ENCODE measurements at places on chromosomes 16 and 17. TPM values are rescaled to one million over a fixed set of nuclear protein-coding genes. Genes with fewer than 3 reads are reported as not detected.

Gene KRTAP1-5
- not detected for total RNA-seq

Gene SCNN1B
- 0.31 TPM for total RNA-seq

Gene STH
- total RNA-seq, result not detected

Gene ST6GALNAC2
- total RNA-seq, result 27.1 TPM

Gene PPM1E
- 0.92 TPM for total RNA-seq

Gene TOP2A
- total RNA-seq, result 4.3 TPM

Gene RND2
- 1.5 TPM for total RNA-seq

Gene TAT
- not detected for total RNA-seq

Gene CSH2
- total RNA-seq, result not detected

Gene KRT14
- total RNA-seq, result not detected

Gene RCVRN
- 0.32 TPM for total RNA-seq

Gene NOXO1
- total RNA-seq, result not detected

Gene FNDC8
- not detected for total RNA-seq

Gene TP53TG3C
- total RNA-seq, result not detected

Gene PDE6G
- not detected for total RNA-seq

Gene CFAP52
- 0.40 TPM for total RNA-seq

Data from gastroesophageal sphincter (tissue), 4 donors.